ENCODE measurements at places on chromosomes 11 and 22. TPM values are rescaled to one million over a fixed set of nuclear protein-coding genes. Genes with fewer than 3 reads are reported as not detected.

The PTPRCAP gene
- 134 TPM for total RNA-seq

- no peak overlapping the region for H3K4me3 ChIP-seq
- H3K4me1 ChIP-seq, result no peaks in the 10 kb centered on the region
- no peak for DNase-seq
- H3K27ac ChIP-seq, result no peak overlapping the region
Observed at GRCh38 chr11:6457581-6458320, 16.0 kb downstream of the TRIM3 start.

GRCh38 chr11:75839851-75840250 is 24.8 kb downstream of the UVRAG start:
- H3K36me3 ChIP-seq, result no peaks in the 10 kb centered on the region
- no peak for DNase-seq
- H3K27me3 ChIP-seq, result no peaks in the 10 kb centered on the region
- H3K4me3 ChIP-seq, result no peak overlapping the region
- no peak overlapping the region for H3K27ac ChIP-seq

- H3K27ac ChIP-seq, result no peak within 1 kb of the TSS
- H3K36me3 ChIP-seq, result peaks cover 29% of the 10 kb centered on the region
- peak; percentile 89 for DNase-seq
- H3K27me3 ChIP-seq, result peaks cover 22% of the 10 kb centered on the region
Observed at GRCh38 chr11:43880640-43881159, at the start of gene ALKBH3. ALKBH3 (plus strand) TSS chr11:43880831; CDS start chr11:43882653, 1,822 bp downstream.

DNA sequence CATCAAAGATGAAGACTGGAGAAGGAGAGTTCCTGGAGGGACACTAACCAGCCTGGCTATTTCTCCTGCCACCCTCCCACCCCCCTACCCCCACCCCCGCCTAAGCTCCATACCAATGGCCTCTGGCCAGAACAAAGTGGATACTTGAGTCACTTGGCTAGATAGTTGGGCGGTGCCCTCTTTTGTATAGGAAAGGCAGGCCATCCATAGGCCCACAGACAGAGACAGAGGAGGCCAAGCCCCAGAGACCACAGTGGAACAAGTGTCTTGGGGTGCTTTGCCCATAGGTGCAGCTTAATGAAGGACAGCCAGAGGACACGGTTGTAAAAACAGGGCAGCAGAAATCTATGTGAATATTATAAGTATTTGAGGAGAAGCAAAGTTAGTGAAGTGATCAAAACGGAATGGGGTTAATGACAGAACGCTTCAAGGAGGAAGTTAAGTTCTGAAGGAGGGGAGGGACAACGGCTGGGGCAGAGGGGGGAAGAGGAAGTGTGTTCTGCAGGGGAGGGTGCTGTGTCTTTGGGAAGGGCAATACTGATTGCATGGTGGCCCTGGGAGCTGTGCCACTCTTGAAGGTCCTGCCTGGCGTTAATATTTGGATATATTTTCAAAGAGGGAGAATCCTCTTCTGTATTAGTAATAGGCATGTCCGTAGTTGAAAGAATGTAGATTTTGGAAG is 32.7 kb downstream of the FLI1 start:
- H3K4me3 ChIP-seq, result peak overlapping the region; percentile 33
- H3K27me3 ChIP-seq, result no peaks in the 10 kb centered on the region
- peaks cover under 1% of the 10 kb centered on the region for H3K36me3 ChIP-seq
- H3K4me1 ChIP-seq, result peaks cover 100% of the 10 kb centered on the region

All from CD4-positive, alpha-beta T cell (primary cell).